AG09309 (cell line): ENCODE measurements at places on chromosomes 4 and X.
A peak's percentile ranks its signal among the peaks of the same experiment; 100 is the strongest.

GRCh38 chr4:121806411-121806810 lies 5.3 kb downstream of the EXOSC9 start:
- no peak for DNase-seq

DNA sequence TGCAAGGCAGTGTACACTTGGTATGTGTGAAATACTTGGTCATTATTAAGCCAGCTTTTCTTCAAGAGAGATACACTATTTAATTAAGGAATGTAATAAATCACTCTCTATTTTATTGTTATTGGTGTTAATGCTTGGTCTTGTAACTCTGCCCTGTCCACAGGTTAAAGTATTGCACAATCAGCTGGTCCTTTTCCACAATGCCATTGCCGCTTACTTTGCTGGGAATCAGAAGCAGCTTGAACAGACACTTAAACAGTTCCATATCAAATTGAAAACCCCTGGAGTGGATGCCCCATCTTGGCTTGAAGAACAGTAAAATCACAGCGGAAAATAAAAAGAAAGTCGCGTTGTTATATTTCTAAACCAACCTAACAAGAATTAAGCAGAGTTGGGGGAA lies 26.2 kb upstream of the FHDC1 start:
- DNase-seq: no peak

DNA sequence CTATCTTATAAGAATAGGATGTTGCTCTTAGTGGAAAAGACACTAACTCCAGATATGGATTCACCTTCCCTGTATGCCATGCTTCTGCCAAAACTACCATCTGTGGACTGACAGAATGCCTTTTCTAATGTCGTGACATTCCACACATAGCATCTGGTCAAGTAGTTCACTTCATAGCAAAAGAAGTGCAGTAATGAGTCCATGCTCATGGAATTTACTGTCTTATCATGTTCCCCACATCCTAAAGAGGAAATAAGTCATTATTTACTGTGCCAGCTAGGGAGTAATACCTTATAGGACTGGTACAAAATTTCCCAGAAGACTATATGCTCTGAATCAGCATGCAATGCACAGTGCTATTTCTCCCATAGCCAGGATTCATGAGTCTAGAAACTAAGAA lies 562.4 kb downstream of the TLL1 start:
- peak; percentile 48 for DNase-seq

- DNase-seq: no peak
These were observed 24.2 kb upstream of the P2RY8 start for GRCh38 chrX:1561164-1561563.

DNA sequence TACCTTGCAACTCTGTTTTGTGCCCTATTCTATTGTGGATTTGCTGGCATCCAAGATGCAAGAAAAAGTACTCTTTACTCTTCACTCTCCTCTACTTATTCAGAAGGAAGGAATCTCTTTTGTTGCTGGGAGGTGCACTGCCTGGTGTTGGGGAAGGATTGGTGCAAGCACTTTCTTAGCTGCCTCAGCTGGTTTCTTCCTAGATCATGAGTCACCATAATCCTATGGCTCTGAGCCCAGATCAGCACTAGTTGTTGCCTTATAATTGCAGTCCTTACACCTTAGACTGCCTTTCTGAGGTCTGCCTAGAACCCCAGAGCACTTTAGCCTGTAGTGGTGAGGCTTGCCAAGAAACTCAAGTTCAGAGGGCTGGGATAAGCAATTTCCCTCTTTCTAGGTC lies 37.0 kb upstream of the CT83 start:
- DNase-seq: no peak

- no peak for DNase-seq
These were observed 283.2 kb downstream of the DCHS2 start for GRCh38 chr4:154208424-154208823.

- no peak for DNase-seq
These were observed 66.6 kb downstream of the SNX25 start for GRCh38 chr4:185276036-185276435.

DNA sequence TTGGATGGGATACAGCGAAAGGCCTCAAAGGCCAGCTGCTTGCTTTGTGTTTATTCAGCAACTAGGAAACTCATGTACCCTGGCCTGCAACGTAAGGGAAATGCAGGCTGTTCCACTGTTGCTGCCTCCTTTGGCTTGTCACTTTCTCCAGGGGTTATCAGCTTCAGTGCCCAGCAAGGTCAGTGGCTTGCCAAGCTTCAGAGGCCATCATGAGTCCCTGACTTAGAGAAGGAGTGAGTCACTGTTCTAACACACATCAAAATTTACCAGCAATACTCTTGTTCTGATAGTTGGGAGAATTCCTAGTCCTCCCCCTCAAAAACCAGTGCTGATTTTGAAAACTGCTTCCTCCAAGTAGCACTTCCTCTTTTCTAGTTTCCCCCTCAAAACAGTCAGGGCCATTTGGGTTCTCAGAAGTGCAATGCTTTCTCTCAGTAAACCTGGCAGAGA lies 250.8 kb downstream of the ARHGAP24 start:
- no peak for DNase-seq

DNA sequence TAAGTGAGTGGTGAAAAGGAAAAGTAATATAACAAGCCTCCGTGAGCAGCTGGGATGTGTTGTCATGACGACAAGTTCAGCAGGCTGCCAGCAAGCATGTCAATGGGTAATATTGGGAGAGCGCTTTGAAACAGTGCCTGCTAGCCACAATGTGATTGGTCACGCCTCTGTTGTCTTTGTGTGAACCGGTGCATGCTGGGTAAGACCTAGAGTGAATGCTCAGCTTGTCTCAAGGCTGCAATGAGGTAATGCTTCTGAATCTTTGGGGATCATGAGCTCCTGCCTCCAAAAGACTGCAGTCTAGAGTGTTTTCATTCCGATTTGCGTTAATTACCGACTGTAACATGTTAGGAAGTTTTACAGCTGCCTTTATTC lies 54.9 kb downstream of the STOX2 start:
- DNase-seq: no peak

DNA sequence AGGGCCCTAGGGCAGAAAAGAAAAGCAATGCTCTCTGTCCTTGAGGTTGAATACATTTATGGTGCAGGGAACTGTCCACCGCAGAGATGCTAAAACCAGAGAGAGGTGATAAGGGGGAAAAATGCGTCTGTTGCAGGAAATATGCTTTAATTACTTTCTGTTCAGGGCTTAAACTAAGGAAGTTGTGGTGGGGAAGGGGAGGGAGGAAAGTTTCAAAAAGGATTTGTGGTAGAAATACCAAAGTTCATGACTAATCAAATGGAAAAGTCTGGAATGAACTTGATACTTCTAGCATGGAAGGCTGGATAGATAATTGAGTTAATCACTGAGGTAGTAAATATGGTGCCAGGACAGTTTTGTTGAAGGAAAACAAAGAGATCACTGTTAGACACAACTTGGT lies 99.0 kb downstream of the ASB9 start:
- DNase-seq: no peak

GRCh38 chr4:86928400-86929255 lies 6.2 kb upstream of the AFF1 start:
- DNase-seq: no peak

GRCh38 chrX:153625271-153626024 lies 21.6 kb upstream of the DUSP9 start:
- no peak for DNase-seq

DNA sequence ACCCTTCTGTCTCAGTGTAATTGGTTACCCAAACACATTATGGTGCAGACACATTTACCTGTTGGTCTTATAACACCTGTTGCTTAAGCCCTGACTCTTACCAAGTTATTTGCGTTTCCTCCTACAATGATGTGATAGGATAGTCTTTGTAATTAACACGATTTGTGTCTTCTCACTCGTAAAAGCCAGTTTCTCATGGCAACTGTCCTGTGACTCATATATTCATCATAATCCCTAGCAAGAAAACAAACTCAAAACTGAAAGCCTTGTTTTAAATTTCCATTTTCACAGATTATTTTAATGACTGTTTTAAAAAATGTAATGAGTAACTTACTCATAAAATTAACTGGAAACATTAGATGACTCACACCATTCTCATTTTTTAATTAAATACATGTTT lies 495.2 kb downstream of the NLGN4X start:
- DNase-seq: no peak

DNA sequence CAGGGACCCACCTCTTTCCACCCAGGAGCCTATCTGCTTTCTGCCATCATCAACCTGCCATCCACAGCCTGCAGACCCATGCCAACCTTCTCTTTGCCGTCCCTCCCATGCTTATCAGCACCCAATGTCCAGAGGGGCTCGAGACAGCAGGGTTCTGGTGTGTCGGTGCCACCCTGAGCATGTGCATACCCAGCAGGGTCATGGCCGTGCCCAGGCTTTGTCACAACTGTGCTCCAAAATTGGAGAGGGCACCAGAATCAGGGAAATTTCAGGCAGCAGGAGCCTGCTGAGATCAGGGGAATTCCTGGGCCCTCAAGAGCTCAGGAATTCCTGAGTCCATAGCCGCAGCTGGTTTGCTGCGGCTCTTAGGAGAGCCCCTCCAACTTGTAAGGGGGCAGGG lies 330.6 kb downstream of the CCSER1 start:
- DNase-seq: no peak

DNA sequence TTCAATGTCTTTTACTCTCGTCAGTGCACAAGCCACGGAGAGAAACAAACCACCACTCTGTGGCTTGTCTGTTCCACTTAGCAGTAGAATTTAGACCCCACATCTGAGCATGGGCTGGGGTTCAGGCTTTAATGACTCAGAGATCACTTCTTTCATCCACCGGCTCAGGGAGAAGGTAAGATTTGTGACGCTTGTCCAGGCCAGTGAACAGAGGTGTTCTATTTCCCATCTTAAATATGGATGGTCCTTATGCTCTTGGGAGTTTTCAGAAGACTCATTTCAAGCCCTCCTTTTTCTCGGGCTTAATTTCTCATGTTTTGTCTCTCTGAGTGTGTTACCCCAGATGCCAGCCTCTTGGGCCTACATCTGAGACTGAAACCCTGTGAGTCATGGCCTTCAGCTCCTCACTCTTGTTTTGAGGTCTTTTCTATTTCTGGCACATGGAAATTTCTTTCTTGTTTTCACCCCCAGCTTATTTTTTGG lies 127.4 kb upstream of the SFRP2 start:
- DNase-seq: no peak

DNA sequence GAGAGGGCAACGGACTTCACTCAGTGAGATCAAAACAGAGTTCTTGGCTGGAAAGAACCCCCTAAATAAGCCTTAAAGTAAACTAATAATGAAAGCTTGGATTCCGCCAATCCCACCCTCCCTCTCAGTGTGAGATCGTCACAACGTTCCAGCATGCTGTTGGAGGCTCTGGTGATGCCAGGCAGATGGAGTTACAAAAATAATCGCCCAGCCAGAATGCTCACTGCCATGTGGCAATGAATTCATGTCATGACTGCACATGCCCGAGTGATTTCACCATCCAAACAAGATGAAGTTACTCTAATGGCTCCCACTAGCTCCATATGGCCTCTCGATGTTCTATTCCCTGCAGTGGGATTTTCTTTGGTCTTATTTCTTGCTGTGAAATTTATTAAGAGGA lies 248.0 kb downstream of the SPATA18 start:
- DNase-seq: no peak

DNA sequence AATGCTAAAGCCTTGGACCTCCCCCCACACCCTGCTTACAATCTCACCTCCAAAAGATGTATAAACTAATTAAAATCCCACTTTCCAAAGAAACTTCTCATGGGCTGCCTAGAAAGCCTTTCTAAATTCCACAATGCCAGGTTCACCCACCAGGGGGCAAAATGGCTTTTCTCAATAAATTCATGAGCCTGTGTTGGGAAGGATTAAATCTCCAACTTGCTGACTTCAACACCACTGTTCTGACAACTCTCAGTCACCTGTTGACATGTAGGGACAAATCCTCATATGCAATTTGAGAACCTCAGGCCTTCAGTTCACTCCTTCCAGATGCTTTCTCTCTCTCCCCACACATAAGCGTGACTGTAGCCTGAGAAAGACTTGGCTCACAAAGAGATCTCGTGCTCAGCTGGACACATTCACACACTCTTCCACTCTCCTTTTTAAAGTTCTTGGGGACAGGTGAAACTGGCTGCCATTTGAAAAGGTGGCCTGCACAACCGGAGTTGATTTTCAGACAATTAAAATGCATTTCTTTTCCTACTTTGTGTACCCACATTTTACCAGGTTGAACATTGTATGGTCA lies 88.6 kb upstream of the PRPS2 start:
- DNase-seq: no peak

DNA sequence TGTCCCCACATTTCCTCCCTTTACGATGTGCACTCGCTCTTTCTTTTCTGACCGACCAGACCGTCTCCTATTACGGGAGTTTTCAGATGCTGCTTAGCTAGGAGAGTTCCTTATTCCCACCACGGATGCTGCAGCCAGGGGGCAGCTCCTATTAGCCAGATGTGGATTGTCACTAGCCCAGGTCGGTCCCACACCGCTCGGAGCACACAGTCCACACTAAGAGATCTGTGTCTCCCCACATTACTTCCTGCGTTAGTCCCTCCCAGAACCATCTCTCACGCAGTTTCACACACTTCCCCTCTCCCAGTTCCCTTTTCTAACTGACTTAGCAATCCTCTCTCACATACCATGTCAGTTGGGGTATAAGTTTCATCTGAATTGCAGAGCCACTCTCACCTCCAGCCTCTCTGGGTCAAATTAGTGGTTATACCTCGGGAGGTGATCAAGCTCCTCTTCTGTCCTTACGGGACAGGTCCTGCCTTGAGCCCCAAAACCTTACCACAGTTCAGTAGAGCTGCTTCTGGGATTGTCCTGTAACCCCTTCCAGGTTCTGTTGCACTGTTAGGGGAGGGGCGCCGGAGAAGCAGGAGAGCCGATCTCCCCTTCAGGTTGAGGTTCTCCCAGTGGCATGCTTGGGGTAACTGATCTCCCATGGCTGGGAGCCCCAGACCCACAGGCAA lies 28.2 kb downstream of the SULT1E1 start:
- no peak for DNase-seq

DNA sequence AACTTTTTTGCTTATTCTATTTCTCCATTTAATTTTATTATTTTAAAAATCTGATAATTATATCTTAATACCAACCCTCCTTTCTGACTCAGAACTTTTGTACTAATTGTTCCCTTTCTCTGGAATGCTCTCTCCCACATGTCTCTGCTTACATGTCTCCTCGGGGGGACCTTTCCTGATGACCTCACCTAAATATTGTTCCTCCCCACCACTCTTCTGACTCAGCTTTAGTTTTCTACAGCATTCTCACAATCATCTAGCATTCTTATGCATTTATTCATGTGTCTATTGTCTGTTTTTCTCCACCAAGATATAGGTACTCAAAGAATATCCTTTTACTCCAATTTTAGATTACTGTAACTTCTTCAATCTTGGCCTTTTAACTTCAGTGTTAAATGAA lies 128.7 kb downstream of the MSL3 start:
- no peak for DNase-seq

DNA sequence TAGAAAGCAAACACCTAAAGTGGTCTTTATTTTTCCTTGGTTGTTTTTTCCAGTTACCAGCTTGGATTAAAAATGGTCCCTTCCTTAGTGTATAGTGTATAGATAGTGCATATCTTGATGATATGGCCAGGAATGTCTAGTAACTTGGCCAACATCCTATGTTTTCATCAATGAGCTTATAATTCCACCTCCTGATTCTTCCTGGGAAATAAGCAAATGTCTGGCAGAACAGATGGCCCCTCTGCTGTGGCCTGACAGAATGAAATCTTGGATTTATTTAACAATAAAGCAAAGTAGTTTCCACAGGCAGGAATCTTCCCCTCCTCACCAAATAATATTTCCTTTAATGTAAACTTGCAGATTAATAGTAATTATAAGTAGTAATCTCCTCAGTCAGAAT lies 6.1 kb downstream of the SCARB2 start:
- DNase-seq: no peak

- no peak for DNase-seq
These were observed 11.6 kb upstream of the RAB28 start for GRCh38 chr4:13495753-13496152.
